GDM1 (cell line): ENCODE measurements at places on chromosomes 11 and 22.

DNA sequence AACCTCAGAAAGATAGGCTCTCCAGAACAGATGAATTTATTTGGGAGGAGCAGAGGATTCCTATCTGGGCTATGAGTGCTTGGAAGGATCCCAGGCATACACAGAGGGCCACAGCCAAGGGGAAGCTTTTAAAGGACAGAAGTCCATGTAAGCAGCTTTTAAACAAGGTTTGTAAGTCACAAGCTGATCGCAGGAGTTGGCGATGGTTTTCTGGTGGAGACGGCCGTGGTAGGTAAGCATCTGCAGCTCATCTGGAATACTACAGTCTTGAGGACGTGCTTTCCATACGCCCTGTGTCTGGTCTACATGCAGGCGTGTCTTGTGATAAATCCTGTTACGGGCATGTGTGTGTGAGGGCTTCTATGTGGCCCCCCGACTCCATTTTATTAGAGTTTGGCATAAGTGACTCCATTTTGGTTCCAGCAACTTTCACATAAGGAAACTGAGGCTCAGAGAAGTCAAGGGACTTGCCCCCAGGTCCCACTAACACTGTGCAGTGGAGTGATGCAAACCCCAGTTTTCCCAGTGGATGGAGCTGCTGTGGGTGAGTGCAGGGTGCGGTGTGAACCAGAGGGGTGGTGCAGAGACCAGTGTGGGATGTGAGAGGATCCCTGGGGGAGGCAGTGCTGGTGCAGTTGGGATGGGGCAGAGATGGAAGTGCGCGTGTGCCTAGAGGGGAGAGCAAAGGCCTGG, 11.8 kb upstream of the ACY3 start:
- DNase-seq = no peak

- peak; percentile 88 for DNase-seq
Observed at GRCh38 chr11:73184953-73185671, 33.0 kb upstream of the P2RY2 start.

- DNase-seq = peak; percentile 37
Observed at GRCh38 chr11:66268952-66269905, 790 bp downstream of the RAB1B start.

DNA sequence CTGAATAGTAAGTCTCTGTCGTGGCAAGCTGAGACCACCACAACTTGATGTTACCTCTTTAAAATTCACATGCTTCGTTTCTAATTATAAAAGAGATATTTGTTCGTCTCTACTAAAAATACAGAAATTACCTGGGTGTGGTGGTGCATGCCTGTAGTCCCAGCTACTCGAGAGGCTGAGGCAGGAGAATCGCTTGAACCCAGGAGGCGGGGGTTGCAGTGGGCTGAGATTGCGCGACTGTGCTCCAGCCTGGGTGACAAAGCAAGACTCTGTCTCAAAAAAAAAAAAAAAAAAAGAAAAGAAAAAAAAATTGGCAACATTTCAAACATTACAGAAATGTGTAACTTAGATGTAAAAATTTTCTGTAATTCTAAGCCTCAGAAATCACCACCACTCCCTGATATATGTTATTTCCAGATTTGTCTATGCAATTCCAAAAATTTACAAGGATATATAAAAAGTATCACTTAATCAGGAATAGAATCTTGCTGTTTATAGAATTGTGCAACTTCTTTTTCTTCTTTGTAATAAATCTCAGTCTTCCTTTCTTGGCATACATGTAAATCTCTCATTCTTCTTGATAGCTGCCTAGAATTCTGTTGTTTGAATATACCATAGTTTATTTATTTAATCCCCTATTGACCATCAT, 37.3 kb downstream of the C11orf96 start:
- DNase-seq = no peak

DNA sequence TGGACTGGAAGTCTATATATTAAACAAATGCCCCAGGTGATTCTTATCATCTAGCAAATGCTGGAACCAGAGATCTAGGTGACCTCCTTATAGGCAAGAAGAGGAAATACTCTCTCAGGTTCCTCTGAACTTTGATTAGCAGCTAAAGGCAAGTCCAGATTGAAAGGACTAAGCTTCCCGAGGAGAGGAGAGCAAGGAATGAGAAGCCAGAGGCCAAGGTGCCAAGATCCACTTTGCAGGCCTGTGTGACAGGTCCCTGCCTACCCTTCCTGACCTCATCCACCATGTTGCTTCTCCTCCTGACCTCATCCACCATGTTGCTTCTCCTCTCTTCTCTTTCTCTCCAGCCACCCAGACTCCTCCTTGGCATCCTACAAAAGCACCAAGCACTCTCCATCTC, 173.2 kb downstream of the LARGE1 start:
- no peak for DNase-seq

GRCh38 chr22:46085828-46086576, 64.3 kb upstream of the PPARA start:
- no peak for DNase-seq

GRCh38 chr11:65236194-65237059, 25.3 kb upstream of the POLA2 start:
- no peak for DNase-seq

- DNase-seq = no peak
Observed at GRCh38 chr11:86056351-86056854, 12.5 kb downstream of the PICALM start.

DNA sequence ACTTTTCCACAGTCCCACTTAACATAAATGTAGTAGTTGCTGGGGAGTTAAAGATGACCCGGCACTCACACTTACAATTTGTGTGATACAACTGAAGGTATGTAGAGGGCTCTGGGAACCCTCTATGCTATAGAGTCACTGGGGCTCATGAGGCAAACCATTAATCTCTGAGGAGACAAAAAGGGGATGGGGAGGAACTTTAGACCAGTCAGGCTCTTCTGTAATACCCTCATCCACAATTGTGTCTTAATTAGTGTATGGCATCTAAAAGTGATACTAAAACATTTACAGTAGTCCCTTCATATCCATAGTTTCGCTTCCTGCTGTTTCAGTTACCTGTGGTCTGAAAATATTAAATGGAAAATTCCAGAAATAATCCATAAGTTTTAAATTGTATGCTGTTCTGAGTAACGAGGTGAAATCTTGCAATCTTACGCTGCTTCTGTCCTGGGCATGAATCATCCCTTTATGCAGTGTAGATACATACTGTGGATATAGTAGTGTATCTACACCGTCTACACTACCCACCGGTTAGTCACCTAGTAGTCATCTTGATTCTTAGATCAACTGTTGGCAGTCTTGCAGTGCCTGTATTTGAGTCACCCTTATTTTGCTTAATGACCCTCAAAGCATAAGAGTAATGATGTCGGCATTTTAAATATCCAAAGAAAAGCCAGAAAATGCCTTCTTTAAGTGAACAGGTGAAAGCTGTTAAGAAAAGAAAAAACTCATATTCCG, 12.2 kb downstream of the CBL start:
- no peak for DNase-seq

GRCh38 chr22:50308597-50308935, 1.1 kb upstream of the PLXNB2 start:
- peak; percentile 76 for DNase-seq

- DNase-seq = no peak
Observed at GRCh38 chr11:118213201-118213600, 11.6 kb downstream of the JAML start.

- DNase-seq = no peak
Observed at GRCh38 chr11:45149483-45150056, 3.1 kb downstream of the PRDM11 start.

- no peak for DNase-seq
Observed at GRCh38 chr22:43733138-43733537, 79.0 kb downstream of the EFCAB6 start.

DNA sequence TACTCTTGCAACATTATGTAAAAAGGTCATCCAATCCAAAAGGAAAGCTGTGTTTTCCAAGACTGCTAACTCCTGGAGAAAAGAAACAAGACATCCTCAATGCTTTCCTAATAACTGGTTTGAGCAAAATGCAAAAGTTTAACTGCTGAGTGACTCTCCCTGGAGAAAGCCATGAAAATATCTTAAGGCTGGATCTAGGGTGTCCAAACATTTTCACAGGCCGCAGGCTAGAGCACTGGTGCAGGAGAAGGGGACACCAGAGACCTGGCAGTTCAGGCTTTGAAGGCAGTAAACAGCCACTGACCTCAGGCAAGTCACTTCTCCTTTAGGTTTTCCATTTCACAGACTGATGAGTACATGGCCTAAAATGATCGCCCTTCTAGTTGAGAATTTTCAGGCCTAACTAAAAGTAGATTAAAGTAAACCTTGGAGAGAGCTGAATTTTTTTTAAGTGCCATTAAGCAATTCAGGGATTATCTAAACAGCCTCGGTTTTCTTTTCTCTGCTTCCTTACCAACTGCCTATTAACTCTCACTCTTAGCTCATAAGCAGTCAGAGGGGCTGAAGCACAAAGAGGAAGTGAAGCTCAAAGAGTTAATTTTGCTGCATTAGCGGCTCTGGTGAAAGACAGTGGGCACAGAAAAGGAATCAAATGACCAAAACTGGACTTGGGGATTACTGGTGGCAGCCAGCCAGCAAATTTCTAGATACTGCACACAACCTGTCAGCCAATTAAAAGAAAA, 2.3 kb downstream of the CHKA start:
- DNase-seq = peak; percentile 54

GRCh38 chr11:75328426-75329277, 22.8 kb downstream of the ARRB1 start:
- peak; percentile 84 for DNase-seq
